ENCODE measurements at places on chromosomes 5 and 9. TPM values are rescaled to one million over a fixed set of nuclear protein-coding genes. Genes with fewer than 3 reads are reported as not detected.

The PHYHD1 gene
- total RNA-seq, result 6.1 TPM

The PCDHGC5 gene
- total RNA-seq, result 1.8 TPM

The TLX3 gene
- not detected for total RNA-seq

The PLEKHG4B gene
- total RNA-seq, result not detected

The JAKMIP2 gene
- total RNA-seq, result not detected

The PITX1 gene
- 0.12 TPM for total RNA-seq

The MYMK gene
- total RNA-seq, result not detected

The SPEF2 gene
- 1.1 TPM for total RNA-seq

The CCDC192 gene
- total RNA-seq, result not detected

The OGN gene
- total RNA-seq, result 2.1 TPM

The CDK7 gene
- total RNA-seq, result 25.2 TPM

The BSPRY gene
- not detected for total RNA-seq

The TMC1 gene
- total RNA-seq, result 0.68 TPM

The DCAF12 gene
- total RNA-seq, result 9.1 TPM

The EPB41L4A gene
- 0.35 TPM for total RNA-seq

Data from smooth muscle cell of the coronary artery (primary cell).